ENCODE measurements at places on chromosomes 4 and X.

DNA sequence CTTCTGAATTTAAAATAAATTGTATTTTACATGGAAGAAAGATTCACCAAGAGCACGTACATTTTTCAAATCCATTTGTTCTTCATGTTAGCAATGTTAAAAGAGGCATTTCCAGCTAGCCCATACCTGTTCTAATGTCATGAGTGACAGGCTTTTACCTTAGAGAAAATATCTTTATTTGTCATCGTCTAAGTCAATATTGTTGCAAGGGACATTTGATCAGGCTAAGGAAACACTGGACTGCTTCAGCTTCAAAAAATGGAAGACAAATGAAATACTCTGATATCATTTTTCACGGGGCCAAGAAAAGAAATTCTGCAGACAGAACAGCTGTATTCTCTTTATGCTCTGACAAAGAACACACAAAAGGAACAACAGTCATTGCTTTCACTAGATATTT lies 207.7 kb downstream of the RCHY1 start:
- no peak for DNase-seq

- no peak for DNase-seq
Measured at GRCh38 chr4:25112995-25113380, 47.3 kb downstream of the SEPSECS start.

GRCh38 chr4:116926631-116927295 lies 158.6 kb downstream of the TRAM1L1 start:
- no peak for DNase-seq

GRCh38 chr4:124118061-124118460 lies 594.5 kb downstream of the ANKRD50 start:
- no peak for DNase-seq

DNA sequence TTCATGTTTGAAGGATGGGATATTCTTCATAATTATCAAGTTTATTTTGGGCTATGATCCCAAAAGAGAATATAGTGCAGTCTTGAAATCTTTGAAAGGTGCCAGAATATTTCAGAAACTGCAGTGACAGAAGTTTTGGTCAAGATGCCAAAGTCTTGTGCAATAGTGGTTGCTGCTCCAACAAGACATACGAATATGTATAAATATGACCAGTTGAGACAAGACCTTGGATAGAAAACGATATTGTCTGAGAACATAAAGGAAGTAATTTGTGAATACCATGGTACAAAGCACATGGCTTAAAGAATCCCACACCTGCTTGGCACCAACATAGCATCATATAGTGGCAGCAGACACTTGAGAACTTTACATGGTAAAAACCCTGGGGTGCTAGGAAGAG lies 48.6 kb upstream of the AMELX start:
- DNase-seq = no peak

DNA sequence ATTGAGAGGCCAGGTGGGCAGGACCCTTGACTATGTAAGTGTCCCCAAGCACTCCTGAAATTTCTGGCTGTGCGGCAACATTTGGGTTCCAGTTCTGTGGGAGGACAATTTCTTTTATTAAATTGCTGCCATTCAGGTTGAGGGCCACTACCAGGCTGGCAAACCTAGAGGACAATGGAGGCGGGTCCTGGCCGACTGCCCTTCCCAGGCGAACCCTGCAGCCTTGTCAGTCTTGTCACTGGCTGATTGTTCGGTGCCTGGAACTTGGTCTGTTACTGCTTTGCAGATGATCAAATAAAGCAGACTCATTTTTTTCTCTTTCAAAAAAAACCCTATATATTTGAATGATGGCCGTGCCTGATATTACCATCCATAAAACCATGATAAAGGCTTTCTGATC lies 6.6 kb upstream of the TMEM128 start:
- no peak for DNase-seq

GRCh38 chrX:10404436-10404835 lies 215.9 kb downstream of the MID1 start:
- no peak for DNase-seq

GRCh38 chr4:155582971-155583437 lies 83.6 kb upstream of the GUCY1A1 start:
- DNase-seq = peak; percentile 20

DNA sequence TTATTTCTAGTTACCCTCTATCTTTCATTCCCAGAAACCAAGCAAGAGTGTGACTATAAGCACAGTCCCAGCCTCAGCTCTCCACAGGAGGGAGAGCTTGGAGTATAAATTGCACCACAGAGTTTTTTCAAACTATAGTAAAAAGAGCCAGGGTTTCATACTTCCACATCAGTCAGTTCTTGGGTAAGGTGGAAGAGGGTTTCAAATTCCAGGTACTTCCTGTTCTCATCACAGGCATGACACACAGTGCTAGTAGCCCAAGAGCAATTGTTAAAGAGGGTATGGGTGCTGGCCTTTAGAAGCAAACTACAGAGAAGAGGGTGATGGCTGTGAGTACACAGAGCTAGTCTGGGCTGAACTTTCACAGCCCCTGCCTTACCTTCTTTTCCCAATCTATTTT lies 5.7 kb upstream of the IL1RAPL1 start:
- DNase-seq = no peak

GRCh38 chr4:112057470-112057869 lies 87.8 kb upstream of the FAM241A start:
- DNase-seq = no peak

DNA sequence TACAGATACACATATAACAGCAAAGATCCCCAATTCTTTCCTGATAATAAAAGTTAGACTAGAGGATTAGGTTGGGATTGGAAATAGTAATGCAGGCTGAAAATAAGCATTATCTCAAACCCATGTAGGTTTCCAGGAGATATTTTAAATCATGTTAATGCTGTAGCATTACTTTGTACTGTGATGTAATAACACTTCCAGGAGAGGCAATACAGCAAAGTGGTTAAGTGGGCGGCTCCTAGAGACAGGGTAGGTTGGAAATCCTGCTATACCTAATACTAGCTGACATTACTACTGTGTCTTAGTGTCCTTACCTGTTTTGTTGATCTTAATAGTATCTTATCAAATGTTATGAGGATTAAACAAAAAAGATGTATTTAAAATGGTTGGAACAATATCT lies 9.6 kb downstream of the PAICS start:
- no peak for DNase-seq

DNA sequence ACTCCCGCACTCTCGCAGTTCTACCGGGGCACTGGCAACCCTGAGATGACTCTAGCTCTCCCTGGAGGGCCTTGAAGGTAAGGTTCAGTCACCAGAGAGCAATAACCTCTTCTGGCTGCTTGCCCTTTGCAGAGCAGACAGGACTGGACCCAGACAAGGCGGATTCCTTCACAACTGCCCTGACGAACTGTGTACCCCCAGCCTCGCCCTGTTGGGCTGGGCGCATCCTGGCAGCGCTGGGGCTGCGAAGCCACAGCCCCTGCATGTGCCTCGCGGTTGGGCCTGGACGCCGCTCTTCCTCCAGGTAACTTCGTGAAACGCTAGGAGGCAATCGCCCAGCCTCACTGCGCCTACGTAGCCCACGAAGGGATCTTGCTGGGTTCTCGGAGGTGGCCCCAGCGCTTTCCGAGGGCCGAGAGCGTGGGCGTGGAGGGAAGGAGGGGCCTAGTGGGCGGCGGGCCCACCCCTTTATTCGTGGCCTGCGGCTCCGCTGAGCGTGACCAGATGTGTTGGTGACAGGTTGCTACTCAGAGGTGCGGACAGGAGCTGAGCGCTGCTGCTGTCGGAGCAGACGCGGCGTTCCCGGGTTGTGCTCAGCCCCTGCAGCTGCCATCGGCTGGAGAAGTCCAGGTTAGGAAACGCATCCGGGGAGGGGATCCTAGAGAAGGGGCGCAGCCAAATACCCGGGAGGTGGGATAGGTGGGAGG lies 1.9 kb upstream of the MAMLD1 start:
- peak; percentile 11 for DNase-seq

DNA sequence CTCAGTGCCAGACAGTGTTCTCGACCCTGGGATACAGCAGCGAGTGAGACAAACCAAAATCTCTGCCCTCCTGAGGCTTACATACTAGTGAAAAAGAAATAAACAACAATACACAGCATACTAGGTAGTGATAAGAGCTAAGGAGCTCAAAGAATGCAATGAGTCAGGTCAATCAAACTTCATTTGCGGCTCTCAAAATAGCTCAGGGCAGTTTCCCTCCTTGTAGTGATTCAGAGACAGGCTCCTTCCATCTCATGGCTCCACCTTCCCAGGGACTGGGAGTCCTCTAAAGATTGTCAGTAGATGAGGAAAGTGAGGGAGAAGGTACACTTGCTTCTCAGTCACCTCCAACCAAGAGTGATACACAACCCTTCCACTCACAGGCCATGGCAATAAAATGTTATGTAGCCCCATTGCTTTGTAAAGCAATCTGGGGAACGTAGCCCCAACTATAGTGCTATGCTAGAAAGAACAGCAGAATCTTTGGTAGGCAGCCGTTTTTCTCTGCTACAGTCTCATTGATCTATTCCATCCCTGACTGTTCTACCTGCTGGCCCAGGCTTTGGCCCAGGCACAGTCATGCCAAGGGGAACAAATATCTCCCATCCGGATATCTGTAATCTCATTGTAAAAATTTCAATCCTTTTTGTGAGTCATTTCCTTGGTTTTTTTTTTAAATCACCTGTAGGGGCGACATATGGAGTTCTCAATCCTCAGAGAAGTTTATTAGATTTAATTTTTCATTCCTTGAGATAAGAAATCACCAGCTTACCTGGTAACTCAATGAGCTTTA lies 183.1 kb upstream of the S100G start:
- no peak for DNase-seq

DNA sequence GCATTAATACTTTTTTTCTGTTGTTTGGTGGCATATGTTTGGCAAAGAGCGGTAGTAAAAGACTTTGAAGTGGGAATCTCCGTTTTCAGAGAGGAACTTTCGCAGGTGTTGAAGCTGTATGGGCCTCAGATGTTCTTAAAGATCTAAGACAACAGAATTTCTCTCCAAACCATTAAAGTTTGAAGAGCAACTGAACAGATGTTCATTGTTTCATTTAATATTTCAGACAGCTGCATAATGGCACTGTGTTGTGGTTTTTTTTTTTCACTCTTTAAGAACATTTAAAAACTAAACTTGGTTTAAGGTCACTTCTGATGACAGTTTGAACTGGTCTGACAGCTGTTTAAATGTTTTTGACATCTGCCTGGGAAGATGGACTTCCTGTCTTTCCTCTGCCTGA lies 882.7 kb upstream of the PCDH10 start:
- no peak for DNase-seq

- no peak for DNase-seq
Measured at GRCh38 chr4:95204267-95204844, 344.4 kb downstream of the UNC5C start.

- no peak for DNase-seq
Measured at GRCh38 chrX:64977051-64977450, 801 bp upstream of the ZC4H2 start.

GRCh38 chrX:115939636-115940160 lies 230.8 kb upstream of the AGTR2 start:
- DNase-seq = no peak

DNA sequence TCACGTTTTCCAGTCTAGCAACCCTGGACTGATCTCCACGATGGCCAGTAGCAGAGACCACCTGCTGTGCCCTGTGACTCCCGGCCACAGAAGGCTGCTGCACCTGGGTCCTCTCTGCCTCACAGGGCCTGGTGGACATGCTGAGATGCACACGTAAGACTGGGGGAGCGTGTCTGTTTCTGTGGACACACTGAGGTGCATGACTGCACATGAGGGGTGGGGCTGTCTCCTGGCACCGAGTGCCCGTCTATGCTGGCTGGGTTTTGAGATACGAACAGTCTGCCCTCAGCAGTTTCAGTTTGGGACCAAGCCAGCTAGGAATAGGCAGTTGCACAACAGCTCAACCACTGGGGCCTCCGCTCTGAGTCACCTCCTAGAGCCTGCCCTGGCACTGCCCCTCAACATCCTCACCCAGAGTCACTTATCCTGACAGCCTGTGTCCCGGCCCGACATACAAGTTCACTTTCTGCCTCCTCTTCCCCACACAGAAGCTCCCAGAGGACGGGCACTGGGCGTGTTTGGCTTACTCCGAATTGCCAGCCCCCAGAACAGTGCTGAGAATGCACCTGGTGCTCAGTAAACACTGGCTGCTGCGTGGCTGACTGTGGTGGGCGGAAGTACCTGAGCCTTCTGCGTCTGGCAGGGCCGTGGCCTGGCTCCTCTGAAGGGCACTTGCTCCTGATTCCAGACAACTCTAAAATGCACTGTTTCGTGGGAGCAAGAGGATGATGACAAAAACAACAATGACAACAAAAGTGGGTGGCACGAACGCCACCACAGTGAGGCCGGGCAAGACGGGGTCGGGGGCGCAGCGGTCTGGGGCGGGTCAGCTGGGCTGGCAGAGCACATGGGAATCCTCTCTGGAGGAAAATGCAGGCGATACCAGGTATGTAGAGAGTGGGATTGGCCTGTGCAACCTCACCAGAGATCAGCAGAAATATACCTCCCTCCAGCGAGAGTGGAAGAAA lies 30.9 kb downstream of the RNF212 start:
- no peak for DNase-seq

DNA sequence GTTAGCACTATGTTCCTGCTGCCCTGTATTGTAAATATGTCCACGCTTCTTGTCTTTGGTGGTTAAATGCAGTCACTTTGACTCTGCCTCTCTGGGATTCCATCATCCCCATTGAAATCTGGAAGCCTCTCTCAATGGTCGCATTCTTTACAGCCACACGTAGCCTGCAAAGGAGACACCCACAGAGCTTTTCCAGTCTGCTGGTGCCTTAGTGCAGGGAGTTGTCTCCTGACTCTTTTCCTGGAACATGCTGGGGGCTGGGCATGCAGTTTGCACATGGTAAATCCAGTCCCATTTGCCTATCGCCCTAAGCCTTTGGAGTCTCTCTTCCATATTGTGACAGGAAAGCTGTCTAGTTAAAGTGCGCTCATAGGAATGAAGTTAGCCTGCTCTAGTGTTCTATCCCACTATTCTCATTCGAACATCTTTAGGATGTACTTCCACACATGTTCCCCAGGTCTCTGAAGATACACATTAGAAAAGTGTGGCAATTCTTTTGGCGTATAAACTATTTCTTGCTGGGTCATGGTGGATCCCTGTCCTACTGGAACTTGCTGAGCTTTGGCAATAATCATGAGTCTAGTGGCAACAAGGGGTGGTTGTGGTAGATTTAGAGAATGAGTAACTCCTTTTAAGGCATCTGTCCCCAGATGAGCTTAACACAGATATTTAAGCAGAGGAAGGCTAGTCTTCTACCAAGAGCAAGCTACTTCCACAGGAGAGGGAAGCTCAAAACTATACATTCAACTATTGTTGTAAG lies 33.7 kb downstream of the COQ2 start:
- DNase-seq = no peak

DNA sequence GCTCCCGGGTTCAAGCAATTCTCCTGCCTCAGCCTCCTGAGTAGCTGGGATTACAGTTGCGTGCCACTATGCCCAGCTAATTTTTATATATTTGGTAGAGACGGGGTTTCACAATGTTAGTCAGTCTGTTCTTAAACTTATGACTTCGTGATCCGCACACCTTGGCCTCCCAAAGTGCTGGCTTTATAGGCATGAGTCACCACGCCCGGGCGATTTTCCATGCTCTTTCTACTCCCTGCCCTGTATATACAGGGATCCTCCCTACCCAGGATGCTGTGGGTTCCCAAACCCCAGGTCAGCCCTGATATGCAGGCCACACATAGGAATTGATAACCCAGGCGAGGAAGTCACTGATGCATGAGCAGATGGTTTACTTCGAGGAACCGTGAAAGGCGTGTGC lies 31.4 kb downstream of the SSX5 start:
- DNase-seq = no peak

GRCh38 chr4:52421811-52422213 lies 237.3 kb downstream of the USP46 start:
- DNase-seq = no peak

- no peak for DNase-seq
Measured at GRCh38 chrX:10111364-10112148, 45.2 kb upstream of the CLCN4 start.

GRCh38 chr4:145679991-145680455 lies at the start of gene C4orf51:
TSS of gene C4orf51 (plus strand) at chr4:145680146. CDS start at chr4:145680204, 58 bp downstream.
- DNase-seq = no peak
